ENCODE measurements at places on chromosomes 13 and 19. TPM values are rescaled to one million over a fixed set of nuclear protein-coding genes. Genes with fewer than 3 reads are reported as not detected.

EIF3K gene
- 277 TPM for total RNA-seq

ZSCAN4 gene
- not detected for total RNA-seq

ZNF813 gene
- 4.4 TPM for total RNA-seq

TMEM272 gene
- total RNA-seq: under 0.01 TPM

ZNF416 gene
- 5.9 TPM for total RNA-seq

TEX26 gene
- not detected for total RNA-seq

ZNF99 gene
- not detected for total RNA-seq

FTL gene
- total RNA-seq: 3,816 TPM

F10 gene
- 0.33 TPM for total RNA-seq

ZIC2 gene
- not detected for total RNA-seq

ZNF208 gene
- not detected for total RNA-seq

TTYH1 gene
- not detected for total RNA-seq

C13orf42 gene
- not detected for total RNA-seq

CFD gene
- 0.31 TPM for total RNA-seq

HS6ST3 gene
- total RNA-seq: not detected

VMAC gene
- 4.1 TPM for total RNA-seq

TMEM161A gene
- total RNA-seq: 27.5 TPM

POU4F1 gene
- not detected for total RNA-seq

ATXN8OS gene
- not detected for total RNA-seq

C1QTNF9 gene
- not detected for total RNA-seq

POU2F2 gene
- total RNA-seq: 0.73 TPM

MEDAG gene
- 0.73 TPM for total RNA-seq

ZNF730 gene
- 1.0 TPM for total RNA-seq

WDR88 gene
- total RNA-seq: not detected

KL gene
- not detected for total RNA-seq

INAFM1 gene
- total RNA-seq: 1.00 TPM

FXYD1 gene
- total RNA-seq: 0.15 TPM

SLC7A1 gene
- total RNA-seq: 29.9 TPM

PCDH9 gene
- 2.4 TPM for total RNA-seq

YJEFN3 gene
- 0.36 TPM for total RNA-seq

KRTDAP gene
- total RNA-seq: not detected

RYR1 gene
- 1.4 TPM for total RNA-seq

ARHGEF18 gene
- total RNA-seq: 42.0 TPM

SLC10A2 gene
- total RNA-seq: not detected

PRSS57 gene
- total RNA-seq: 0.15 TPM

RHPN2 gene
- 5.7 TPM for total RNA-seq

PEX11G gene
- total RNA-seq: 2.2 TPM

SLAIN1 gene
- 30.3 TPM for total RNA-seq

JSRP1 gene
- total RNA-seq: not detected

OVOL3 gene
- not detected for total RNA-seq

ELANE gene
- not detected for total RNA-seq

MEIS3 gene
- 8.9 TPM for total RNA-seq

MTUS2 gene
- total RNA-seq: not detected

ATP4B gene
- total RNA-seq: not detected

PLPP2 gene
- total RNA-seq: 1.4 TPM

CGB2 gene
- total RNA-seq: 0.46 TPM

EDDM13 gene
- total RNA-seq: not detected

Data from melanocyte of skin (primary cell).